Spleen (tissue), 13 donors: ENCODE measurements at places on chromosomes 7 and 10. TPM values are rescaled to one million over a fixed set of nuclear protein-coding genes. Genes with fewer than 3 reads are reported as not detected.

GRCh38 chr10:110091830-110092229, 84.0 kb downstream of the ADD3 start:
- peaks cover 47% of the 10 kb centered on the region for H3K4me1 ChIP-seq
- DNase-seq = no peak
- no peak overlapping the region for H3K27ac ChIP-seq
- H3K36me3 ChIP-seq = no peaks in the 10 kb centered on the region

GRCh38 chr7:377080-378040, 87.4 kb downstream of the FOXL3 start:
- no peak overlapping the region for H3K4me3 ChIP-seq
- peaks cover 14% of the 10 kb centered on the region for H3K4me1 ChIP-seq
- no peaks in the 10 kb centered on the region for H3K36me3 ChIP-seq
- no peaks in the 10 kb centered on the region for H3K27me3 ChIP-seq
- H3K27ac ChIP-seq = no peak overlapping the region

- H3K27me3 ChIP-seq = no peaks in the 10 kb centered on the region
- H3K4me3 ChIP-seq = no peak overlapping the region
- DNase-seq = no peak
- H3K4me1 ChIP-seq = peaks cover 6% of the 10 kb centered on the region
Measured at GRCh38 chr7:107327986-107328569, 141.8 kb upstream of the GPR22 start.

DNA sequence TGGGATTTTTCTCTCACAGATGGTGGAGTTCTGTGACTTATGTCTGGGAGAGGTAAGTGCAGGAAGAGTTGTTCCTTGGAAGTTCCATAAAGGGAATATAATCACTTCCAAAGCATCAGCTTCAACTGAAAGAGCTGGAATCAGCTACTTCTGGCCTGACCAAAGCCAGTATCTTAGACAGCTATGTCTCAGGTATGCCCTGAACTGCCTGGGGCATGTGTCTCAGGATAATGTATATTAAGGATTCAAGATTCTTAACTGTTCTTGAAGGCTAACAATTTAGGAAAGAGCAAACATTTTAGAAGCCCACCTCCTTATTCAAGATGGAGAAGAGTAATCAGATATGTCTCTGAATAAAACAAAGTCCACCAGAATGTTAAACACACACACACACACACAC, 12.4 kb upstream of the NOBOX start:
- DNase-seq = no peak
- H3K4me3 ChIP-seq = no peak overlapping the region
- no peaks in the 10 kb centered on the region for H3K36me3 ChIP-seq
- H3K27me3 ChIP-seq = no peaks in the 10 kb centered on the region
- no peaks in the 10 kb centered on the region for H3K4me1 ChIP-seq

- peaks cover 10% of the 10 kb centered on the region for H3K36me3 ChIP-seq
- no peak overlapping the region for H3K27ac ChIP-seq
Measured at GRCh38 chr10:110045772-110046171, 38.0 kb downstream of the ADD3 start.

DNA sequence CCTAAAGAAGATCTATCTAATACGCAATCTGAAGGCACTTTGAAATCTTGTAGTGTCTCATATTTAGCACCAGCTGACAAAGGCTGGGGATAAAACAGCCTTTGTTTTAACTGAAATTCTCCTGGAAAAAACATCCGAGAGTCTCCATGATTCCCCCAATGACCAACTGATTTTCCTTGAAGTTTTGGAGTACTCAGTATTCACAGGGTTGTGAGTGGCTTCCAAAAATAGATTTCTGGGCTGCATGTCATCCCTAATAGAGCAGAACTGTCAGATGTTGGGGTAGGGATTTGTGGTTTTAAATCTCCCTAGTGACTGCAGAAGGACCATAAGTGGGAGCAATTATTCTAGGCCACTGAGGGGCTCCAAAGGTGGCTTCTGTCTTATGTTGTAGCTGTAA, 206.4 kb downstream of the TAX1BP1 start:
- no peaks in the 10 kb centered on the region for H3K36me3 ChIP-seq
- DNase-seq = no peak
- H3K4me1 ChIP-seq = no peaks in the 10 kb centered on the region
- H3K27me3 ChIP-seq = no peaks in the 10 kb centered on the region
- H3K4me3 ChIP-seq = no peak overlapping the region

DNA sequence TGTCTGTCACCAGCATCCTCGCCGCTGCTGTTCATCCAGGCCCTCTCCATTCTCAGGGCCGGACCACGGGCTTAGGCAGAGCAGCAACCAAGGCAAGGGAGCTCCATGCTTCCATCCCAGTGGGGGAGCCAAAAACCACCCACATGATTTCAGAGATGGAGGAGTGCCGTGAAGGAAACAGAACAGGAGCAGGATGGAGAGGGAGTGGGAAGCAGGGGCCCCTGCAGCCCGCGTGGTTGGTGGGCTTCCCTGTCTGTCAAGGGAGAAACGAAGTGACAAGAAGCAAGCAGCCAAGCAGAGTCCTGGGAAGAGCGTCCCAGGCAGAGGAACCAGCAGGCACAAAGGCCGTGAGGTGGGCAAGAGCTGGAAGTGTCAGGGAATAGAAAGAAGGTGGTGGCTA, 95.7 kb downstream of the SLIT1 start:
- no peak for DNase-seq
- H3K4me1 ChIP-seq = no peaks in the 10 kb centered on the region
- H3K36me3 ChIP-seq = no peaks in the 10 kb centered on the region
- H3K27ac ChIP-seq = no peak overlapping the region
- H3K27me3 ChIP-seq = no peaks in the 10 kb centered on the region

The SPAG6 gene
- total RNA-seq = not detected

The CNNM1 gene
- 0.19 TPM for total RNA-seq
